Left lobe of liver (tissue), 2 donors: ENCODE measurements at places on chromosomes 2 and 18. TPM values are rescaled to one million over a fixed set of nuclear protein-coding genes. Genes with fewer than 3 reads are reported as not detected.

Gene MAPK4
- total RNA-seq = 0.25 TPM

Gene TRAK2
- total RNA-seq = 12.3 TPM

Gene TUBA4B
- total RNA-seq = not detected

Gene TUBB8B
- total RNA-seq = not detected

Gene GPR155
- total RNA-seq = 9.3 TPM

Gene PLEK
- 2.9 TPM for total RNA-seq

Gene LOXHD1
- not detected for total RNA-seq

Gene ARHGEF33
- total RNA-seq = 0.10 TPM

Gene DSG4
- not detected for total RNA-seq

Gene C1D
- 7.9 TPM for total RNA-seq

Gene PROM2
- 1.1 TPM for total RNA-seq

Gene GCKR
- 142 TPM for total RNA-seq

Gene SERPINB4
- total RNA-seq = not detected

Gene DTNA
- 1.6 TPM for total RNA-seq

Gene TWIST2
- total RNA-seq = not detected

Gene TXNDC9
- 8.2 TPM for total RNA-seq

Gene AQP12A
- total RNA-seq = not detected

Gene VWA3B
- 0.18 TPM for total RNA-seq

Gene RAB31
- total RNA-seq = 7.8 TPM

Gene REG3A
- 0.45 TPM for total RNA-seq

Gene AQP4
- total RNA-seq = 0.45 TPM

Gene CREG2
- total RNA-seq = not detected

Gene TEX51
- not detected for total RNA-seq

Gene MARCO
- 38.8 TPM for total RNA-seq

Gene CROCC2
- total RNA-seq = 0.05 TPM

Gene SCYGR7
- not detected for total RNA-seq

Gene ASXL3
- total RNA-seq = 2.6 TPM

Gene TMEM150A
- total RNA-seq = 20.0 TPM

Gene SNRPD1
- total RNA-seq = 7.0 TPM

Gene TANC1
- total RNA-seq = 5.0 TPM

Gene ZNF396
- 1.2 TPM for total RNA-seq

Gene GKN1
- not detected for total RNA-seq

Gene EML6
- total RNA-seq = 1.6 TPM

Gene REG3G
- total RNA-seq = 0.53 TPM

Gene DNAH6
- 1.9 TPM for total RNA-seq

Gene FN1
- 1,295 TPM for total RNA-seq

Gene RBM43
- total RNA-seq = 3.4 TPM

Gene SKOR2
- total RNA-seq = not detected

Gene PLCD4
- 0.43 TPM for total RNA-seq

Gene SNRNP200
- 49.7 TPM for total RNA-seq
